ENCODE measurements at places on chromosomes 12 and 14.
A peak's percentile ranks its signal among the peaks of the same experiment; 100 is the strongest.

GRCh38 chr14:76480426-76480825 is 104.5 kb downstream of the ESRRB start:
- no peak for DNase-seq

DNA sequence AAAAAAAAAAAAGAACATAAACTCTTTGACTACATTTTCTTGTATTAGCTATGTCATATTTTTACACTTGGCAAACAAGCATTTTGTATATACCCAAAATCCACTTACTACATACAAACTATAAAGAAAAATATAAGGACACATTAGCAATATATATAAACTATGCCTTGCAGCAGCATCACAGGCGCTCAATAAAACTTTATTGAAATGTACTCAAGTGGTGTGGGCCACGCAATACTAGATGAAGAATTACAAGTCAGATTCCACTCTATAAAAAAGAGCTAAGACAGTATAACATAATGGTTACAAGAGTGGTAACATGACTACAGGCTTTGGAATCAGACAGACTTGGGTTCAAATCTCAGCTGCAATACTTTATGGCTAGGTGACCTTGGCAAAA is 3.1 kb upstream of the AP4S1 start:
- DNase-seq, result no peak

DNA sequence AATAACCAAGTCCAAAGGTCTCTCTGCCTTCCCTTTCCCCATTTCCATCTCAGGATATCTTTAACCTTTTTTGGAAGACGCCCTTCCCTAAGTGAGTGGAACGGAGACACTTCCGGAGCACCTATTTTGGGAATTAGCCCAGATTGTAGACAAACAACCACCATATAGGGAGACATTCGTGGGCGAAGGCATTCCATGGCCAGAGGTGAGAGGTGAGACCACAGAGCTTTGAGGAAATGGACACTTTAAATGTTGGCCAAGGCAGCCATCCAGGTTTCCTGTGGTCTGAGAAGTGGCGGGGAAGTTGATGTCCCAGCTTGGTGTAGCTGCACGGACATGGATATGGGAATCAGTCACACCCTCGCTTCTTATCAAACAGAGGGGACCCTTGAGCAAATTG is 69.4 kb upstream of the BDKRB2 start:
- no peak for DNase-seq

DNA sequence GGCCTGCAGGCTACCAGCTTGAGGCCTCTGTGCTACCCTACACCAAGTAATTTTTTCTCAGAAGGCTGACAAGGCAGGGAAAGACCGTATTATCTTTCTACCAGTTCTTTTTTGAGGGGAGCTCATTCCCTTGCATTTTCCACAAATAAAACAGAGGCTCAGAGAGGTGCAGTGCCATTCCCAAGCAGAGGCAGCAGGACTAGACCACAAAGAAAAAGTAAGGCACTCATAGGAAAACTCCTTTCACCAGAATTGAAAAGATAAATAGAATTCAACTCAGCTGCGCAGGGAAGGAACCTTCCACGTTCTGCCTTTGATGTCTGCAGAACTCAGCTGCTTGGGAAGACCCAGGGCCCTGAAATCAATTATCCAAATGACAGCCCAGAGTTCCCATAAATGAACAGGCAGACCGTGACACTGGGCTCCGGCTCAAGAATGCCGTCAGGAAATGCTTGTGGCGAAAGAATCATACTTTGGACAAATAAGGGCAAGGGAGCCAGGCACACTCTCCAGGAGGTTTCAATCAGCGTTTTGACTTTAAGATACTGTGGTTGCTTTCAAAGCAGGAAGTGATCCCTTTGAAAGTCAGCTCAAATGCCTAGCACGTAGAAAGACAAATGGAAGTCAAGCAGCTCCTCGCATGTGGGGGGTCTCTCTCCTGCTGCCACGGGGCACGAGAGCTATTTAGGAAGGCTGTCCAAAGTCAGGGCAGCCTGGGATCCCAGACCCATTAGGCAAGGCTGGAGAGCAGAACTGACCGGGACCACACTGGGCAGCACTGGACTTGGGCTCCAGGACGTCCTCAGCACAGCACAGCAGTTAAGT is 14.0 kb downstream of the KCTD10 start:
- DNase-seq, result peak; percentile 95

DNA sequence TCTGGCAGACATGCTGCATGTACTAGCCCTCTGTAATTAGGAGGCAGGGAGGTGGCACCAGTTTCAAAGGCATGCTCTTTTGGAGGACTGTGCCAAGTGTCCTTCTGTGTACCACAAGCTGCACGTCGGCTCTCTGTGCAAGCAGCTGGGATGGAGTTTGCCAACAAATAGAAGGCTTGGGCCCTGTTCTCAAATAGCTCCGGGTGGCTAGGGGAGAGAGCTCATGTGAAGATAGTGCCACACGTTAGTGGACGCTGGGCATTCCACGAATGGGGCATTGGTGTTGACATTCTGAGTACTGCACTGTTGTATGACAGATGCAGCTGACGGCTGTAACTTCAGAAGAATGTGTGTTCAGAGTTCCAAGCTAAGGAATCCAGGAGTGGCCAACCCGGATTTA is 4.4 kb downstream of the AACS start:
- DNase-seq, result no peak

- no peak for DNase-seq
Observed at GRCh38 chr12:24255920-24256665, 306.6 kb upstream of the SOX5 start.

GRCh38 chr14:104169699-104170479 is 31.5 kb downstream of the KIF26A start:
- DNase-seq, result no peak

- DNase-seq, result no peak
Observed at GRCh38 chr12:24224401-24224800, 274.9 kb upstream of the SOX5 start.

DNA sequence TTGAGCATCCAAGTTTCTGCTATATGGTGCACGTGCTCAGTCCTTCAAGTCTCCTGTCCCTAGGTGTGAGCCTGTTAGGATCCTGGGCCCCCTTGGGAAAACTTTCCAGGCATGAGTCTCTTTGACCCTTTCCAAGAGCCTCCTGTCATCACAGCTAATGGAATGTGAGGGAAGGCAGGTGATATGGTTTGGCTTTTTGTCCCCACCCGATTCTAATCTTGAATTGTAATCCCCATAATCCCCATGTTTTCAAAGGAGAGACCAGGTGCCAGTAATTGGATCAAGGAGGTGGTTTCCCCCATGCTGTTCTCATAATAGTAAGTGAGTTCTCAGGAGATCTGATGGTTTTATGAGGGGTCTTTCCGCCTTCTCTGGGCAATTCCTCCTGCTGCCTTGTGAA is 265.5 kb downstream of the ATP23 start:
- no peak for DNase-seq

DNA sequence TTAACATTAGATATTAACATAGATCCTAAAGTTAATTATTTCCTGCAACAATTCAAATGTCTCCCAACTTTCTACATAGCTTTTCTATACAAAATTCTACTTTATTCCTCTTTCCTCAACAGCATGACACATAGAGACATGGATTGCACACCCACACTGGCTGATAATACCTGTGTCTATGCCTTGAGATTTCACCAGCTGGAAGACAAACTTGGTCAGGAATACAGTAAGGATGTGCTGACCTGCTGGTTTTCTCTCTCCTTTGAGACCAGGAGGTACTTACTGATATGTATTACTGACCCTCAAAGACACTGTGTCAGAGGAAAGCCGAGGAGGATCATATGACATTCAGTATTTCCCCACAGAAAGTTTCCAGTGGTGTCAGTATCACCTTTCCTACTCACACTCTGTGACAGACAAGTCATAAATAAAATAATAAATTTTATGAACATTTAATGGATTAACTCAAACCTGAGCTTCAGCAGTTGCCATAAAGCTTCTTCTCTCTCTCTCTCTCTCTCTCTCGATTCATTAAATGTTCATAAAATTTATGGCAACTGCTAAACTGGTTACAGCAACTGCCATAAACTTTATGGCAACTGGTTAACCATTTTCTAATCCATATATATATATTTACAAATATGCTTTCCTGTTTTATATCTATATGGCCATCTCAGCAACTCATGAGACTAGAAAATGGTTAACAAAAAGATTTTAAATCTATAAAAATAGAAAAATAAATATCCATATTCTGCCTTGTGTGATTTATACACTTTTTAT is 22.7 kb downstream of the EIF2S3B start:
- DNase-seq, result no peak

GRCh38 chr12:129049917-129050316 is 196.6 kb downstream of the GLT1D1 start:
- DNase-seq, result no peak

- DNase-seq, result no peak
Observed at GRCh38 chr14:72615451-72616121, 278.3 kb downstream of the DPF3 start.

- no peak for DNase-seq
Observed at GRCh38 chr12:52197371-52198231, 5.8 kb upstream of the KRT80 start.

GRCh38 chr12:75633789-75634188 is 122.4 kb upstream of the KRR1 start:
- DNase-seq, result no peak

DNA sequence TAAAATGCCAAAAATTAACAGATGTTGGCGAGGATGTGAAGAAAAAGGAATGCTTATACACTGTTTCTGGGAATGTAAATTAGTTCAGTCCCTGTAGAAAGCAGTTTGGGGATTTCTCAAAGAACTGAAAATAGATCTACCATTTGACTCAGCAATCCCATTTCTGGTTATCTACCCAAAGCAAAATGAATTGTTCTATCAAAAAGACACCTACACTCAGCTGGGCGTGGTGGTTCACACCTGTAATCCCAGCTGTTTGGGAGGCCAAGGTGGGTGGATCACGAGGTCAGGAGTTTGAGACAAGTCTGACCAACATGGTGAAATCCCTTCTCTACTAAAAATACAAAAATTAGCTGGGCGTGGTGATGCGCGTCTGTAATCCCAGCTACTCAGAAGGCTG is 279.3 kb upstream of the PDE3A start:
- DNase-seq, result no peak

- peak; percentile 19 for DNase-seq
Observed at GRCh38 chr14:63435838-63436237, 107.3 kb downstream of the PPP2R5E start.

GRCh38 chr12:113220593-113221180 is 577 bp upstream of the TPCN1 start:
- DNase-seq, result no peak

- no peak for DNase-seq
Observed at GRCh38 chr12:57964421-57964820, 23.1 kb downstream of the ATP23 start.

- no peak for DNase-seq
Observed at GRCh38 chr12:26767865-26768264, 65.1 kb downstream of the ITPR2 start.

GRCh38 chr12:25276199-25276937 is 25.6 kb upstream of the KRAS start:
- DNase-seq, result peak; percentile 22

DNA sequence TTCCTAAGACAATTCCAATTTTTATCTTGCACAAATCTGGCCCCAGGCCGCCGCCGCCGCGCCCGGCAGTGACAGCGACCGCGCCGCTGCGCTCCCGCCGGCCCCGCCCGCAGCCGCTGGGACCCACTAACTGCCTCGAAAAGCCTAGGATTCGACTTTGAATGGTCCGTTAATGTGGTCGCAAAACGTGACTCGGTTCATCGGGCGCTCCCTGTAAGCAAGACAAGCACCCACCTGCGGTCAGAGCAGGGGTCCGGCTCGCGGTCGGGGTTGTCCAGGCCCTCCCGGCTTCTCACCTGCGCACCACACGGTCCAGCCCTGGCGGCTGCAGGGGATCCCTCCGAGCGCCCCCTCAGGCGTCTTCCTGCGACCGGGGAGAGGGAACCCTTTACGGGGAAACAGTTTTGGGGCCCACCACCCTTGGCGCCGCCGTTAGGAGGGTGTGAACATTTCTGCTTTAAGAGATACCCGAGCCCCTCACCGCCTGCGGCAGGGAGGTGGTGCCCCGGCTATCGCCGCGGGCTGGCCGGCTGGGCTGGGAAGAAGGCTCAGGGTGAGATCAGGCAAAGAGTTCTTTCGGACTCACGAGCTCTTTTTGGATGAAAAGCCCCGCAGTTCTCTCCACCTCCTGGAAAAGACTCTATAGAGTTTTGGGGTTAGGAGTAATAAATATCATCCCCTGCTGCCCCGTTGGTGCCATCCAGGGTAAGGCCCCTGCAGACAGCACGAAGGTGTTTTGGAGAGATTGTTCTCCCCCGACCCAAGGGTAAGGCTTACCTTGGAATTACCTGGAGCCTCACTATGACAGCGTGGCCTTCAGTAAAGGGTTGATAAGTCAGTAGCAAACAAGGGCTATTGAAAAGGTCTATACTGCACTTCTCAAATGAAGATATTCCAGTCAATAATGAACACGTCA is 13.6 kb upstream of the FOXJ2 start:
- DNase-seq, result no peak

DNA sequence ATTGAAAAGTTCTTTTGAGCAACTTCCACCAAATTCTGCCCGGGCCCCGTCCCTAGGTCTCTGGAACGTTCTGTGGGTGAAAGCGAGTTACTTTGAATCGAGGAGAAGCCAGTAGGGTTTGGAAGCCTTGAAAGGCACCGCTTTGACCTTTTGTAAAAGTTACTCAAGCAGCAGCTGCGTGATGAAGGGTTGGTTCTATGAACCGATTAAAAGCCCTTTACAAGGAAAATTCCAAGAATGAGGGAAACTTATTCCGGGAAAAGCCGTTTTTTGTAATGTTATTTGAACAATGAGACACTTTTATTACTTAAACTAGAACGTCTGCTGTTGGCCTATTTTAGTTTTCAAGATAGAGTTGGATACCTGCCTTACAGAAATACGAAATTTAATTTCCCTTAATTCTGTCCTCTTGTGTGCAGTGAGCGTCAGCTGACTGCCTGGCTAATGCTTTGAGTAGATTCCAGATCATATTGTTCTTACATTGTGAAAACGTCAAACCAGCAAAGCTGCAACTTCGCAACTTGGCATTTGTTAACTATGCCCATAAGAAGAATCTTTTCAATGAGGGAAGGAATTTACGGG is 906 bp downstream of the LARP4 start:
- no peak for DNase-seq
